MM.1S (cell line): ENCODE measurements at places on chromosomes 2 and 18.

DNA sequence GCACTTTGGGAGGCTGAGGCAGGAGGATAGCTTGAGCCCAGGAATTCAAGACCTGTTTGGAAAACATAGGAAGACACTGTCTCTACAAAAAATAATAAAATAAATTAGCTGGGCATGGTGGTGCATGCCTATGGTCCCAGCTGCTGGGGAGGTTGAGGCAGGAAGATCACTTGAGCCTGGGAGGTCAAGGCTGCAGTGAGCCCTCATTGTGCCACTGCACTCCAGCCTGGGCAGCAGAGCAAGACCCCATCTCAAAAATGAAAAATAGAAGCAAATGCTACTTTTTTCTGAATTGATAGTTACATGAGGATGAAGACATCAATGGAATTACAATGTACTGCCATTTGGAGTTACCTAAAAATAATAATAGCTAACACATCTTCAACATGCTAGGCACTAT lies 31.9 kb downstream of the METTL21A start:
- DNase-seq: no peak

GRCh38 chr2:179646862-179647587 lies 214.4 kb downstream of the ZNF385B start:
- DNase-seq: no peak

- no peak for DNase-seq
These were observed 139.3 kb downstream of the KLHL29 start for GRCh38 chr2:23524261-23524706.

- DNase-seq: no peak
These were observed 74.4 kb upstream of the MAP4K4 start for GRCh38 chr2:101623031-101623521.

GRCh38 chr2:179449010-179449409 lies 184.4 kb upstream of the SESTD1 start:
- no peak for DNase-seq

DNA sequence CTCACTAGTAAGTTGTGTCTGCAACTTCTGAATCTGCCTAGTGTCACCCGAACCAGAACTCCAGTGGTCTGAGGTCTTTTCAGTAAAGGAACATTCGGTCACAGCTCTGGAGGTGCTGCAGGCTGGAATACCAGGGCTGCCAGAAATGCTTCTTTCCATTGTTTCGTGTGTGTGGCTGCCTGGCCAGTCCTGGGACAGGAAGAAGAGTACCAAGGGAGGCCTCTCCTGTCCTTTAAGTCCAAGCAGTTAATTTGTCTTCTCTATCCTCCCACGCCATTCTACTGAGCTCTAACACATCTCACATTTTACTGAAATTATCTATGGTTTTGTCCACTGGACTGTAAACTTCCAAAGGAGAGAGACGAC lies 196.0 kb downstream of the LNPK start:
- DNase-seq: no peak

- DNase-seq: no peak
These were observed 113.4 kb downstream of the RTP5 start for GRCh38 chr2:241982706-241983570.

DNA sequence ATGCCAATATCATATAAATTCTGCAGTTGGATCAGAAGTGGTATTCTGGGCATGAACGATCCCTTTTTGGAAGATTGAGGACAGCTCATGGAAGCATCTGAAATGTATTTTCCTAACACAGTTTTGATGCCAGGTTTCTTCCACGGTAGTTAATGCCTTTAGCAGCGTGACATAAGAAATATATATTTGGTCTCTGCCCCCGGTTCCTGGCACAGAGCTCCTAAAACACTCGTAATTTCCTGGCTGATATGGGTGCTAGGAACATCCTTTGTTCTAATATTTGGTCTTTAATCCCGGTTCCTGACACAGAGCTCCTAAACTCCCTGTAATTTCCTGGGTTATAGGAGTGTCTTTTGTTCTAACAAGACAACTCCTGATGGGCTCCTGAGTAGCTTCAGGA lies 8.2 kb upstream of the CABLES1 start:
- DNase-seq: no peak

DNA sequence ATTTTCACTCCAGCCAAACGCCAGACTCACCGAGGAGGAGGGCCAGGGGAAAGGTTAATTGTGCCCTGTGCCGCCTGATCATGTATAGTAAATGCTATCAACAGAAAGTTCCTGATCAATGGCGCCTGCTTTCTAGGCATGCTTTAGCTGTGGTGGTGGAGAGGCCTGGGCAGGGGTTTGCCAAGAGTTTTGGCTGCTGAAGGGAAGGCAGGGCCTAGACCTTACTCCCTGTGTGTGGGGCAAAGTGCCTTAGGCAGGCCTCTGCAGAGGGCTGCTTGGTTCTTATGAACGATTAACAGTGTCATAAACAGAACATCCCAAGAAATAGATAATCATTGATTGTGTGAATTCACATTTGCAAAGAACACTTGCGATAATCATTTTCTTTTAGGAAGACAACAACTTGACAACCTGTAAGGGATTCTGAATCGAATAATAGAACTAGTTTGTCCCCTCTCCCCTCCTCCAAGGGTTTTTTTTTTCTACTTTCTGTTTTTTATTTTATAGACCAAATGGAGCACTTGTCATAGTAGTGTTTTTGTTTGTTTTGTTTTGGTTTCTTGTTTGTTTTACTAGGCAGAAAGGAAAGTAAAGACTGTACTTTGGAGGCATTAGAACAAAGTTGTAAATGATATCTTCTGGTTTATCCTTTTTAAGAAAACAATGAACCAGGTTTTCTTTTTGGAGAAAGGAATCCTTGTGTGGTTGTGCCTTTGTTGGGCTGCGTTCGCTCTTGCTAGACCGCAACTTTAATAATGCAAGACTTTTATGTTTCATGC lies 6.5 kb downstream of the TSHZ1 start:
- no peak for DNase-seq

DNA sequence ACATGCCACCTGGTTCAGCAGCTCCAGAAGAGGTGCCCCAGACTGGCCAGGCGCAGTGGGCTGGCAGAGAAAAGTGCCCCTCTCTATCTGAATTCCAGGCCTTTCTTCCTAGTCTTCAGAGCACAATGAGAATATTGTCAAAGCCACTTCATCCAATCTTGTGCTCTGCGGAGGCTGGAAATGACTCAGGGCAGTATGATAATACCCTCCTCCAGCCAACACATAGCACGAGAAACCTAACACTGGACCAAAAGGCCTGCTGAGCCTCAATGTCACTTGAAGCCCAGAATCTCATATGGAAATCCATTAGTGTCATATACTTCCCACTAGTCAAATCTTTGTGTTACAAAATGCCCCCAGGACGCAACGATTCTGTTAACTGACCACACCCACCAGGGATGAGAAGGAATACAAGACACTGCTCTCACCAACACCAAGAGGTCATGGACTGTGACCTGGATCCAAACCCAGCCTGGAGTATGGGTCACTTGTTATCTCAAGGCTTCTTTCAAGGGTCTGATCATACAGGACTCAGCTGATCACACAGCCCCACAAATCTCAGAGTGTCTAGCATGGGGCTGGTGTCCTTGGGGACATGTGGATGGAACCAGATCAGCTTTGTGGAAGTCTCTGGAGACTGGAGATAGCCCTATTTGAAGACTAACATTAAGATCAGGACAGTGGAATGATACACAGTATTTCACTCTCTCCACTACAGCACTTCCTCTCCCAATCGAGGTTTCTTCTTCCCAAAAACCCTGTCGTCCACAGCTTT lies 10.1 kb downstream of the KIF3C start:
- DNase-seq: no peak

DNA sequence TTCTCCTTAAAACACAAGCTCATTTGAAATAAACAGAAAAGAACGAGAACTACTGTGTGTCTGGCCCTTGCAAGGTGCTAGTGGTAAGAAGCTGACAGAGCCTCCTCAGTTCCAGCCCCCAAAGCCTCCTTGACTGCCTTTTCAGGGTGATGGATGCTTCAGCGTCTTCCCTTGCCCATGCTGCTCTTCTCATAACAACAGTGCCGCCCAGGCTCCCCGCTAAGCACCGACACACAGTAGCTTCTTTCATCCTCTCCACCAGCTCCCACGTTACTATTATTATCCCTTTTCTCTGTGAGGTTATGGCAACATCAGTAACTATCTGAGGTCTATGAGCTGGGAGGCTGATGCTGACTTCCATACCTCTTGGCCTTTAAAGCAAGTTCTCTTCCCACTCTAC lies 418.6 kb downstream of the TSN start:
- DNase-seq: no peak

GRCh38 chr2:75800456-75800855 lies 89.7 kb upstream of the GCFC2 start:
- DNase-seq: peak; percentile 34

DNA sequence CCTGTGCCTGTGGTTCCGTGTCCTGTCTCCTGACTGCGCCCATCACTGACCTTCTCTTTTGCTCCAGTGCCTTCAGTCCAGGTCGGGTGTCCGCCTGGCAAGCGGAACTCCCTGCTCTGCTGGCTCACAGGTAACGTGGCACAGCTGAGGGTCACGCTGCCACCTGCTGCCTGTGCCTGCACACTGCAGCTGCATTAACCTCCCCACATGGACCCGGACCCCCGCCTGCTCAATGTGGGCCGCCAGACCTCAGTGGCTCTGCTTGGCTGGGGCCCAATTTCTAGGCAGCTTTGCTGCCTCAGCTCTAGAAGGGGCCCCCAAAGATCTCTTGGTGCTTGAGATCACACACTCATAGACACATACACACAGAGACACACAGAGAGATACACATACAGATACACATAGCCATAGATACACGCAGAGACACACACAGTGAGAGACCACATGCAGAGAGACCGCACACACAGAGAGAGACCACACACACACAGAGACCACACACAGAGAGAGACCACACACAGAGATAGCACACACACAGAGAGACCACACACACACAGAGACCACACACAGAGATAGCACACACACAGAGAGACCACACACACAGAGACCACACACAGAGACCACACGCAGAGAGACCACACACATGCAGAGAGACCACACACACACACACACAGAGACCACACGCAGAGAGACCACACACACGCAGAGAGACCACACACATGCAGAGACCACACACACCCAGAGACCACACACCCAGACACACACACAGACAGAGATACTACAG lies 14.9 kb upstream of the CNNM3 start:
- no peak for DNase-seq

- no peak for DNase-seq
These were observed 191.5 kb upstream of the PARD3B start for GRCh38 chr2:204353823-204354222.

DNA sequence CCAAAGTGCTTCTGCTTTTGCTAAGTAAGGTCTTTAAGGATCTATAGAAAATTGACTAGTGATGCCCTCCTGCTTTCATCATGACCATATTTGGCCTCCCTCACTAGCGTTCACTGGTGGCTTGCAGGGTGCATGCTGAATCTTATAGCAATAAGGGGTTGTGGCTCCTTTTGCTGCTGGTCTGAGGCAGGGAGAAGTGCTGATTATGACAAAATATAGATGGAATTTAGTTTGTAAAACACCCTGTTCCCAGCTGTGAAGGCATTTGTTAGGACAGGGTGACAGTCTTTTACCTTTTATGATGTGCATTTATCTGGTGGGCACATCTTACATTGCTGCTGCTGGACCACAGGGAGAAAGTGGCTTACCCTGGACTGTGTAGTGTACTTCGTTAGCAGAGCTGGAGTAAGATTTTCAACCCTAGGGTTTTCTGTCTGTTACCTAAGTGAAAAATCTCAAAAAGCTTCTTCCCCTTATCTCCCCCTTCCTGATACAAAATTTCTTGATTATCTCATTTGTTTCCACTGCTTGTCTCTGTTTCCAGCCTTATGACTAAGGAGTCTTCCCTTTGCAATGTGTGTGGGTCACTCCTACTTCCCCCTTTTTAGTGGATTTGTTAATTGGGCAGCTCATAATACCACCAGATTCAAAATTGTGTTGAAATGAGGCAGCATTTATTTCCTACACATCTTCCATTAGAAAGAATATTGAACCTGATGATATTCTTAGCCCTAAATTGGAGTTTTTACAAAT lies 21.2 kb upstream of the RPL37A start:
- no peak for DNase-seq

DNA sequence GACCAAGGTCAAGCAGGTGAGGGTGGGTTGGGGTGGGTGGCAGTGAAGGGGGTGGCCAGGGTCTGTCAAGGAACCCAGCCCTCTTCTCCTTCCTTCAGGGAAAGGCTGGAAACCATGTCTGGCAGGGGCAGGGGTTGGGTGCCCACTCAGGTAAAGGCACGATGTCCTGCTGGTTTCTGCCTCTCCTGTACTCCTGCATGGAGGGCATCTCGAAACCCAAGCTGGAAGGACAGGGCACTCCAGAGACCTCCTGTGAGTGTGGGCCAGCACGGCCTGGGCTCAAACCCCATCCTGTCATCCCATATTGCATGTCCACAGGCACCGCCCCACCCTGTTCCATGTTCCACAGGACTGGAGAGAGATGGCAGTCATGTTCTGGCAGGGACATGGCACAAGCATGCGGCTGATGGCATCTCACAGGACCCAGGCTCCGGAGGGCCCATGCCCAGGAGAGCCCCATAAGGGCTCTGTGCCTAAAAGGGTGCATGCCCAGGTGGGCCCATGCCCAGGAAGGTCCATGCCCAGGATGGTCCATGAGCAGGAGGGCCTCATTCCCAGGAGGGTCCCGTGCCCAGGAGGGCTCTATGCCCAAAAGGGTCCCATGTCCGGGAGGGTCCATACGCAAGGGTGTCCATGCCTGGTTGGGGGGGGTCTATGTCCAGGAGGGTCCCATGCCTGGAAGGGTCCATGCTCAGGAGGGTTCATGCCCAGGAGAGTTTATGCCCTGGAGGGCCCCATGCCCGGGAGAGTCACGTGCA lies 6.4 kb downstream of the GPR35 start:
- no peak for DNase-seq

GRCh38 chr2:219631406-219631891 lies 4.0 kb downstream of the SLC4A3 start:
- no peak for DNase-seq

DNA sequence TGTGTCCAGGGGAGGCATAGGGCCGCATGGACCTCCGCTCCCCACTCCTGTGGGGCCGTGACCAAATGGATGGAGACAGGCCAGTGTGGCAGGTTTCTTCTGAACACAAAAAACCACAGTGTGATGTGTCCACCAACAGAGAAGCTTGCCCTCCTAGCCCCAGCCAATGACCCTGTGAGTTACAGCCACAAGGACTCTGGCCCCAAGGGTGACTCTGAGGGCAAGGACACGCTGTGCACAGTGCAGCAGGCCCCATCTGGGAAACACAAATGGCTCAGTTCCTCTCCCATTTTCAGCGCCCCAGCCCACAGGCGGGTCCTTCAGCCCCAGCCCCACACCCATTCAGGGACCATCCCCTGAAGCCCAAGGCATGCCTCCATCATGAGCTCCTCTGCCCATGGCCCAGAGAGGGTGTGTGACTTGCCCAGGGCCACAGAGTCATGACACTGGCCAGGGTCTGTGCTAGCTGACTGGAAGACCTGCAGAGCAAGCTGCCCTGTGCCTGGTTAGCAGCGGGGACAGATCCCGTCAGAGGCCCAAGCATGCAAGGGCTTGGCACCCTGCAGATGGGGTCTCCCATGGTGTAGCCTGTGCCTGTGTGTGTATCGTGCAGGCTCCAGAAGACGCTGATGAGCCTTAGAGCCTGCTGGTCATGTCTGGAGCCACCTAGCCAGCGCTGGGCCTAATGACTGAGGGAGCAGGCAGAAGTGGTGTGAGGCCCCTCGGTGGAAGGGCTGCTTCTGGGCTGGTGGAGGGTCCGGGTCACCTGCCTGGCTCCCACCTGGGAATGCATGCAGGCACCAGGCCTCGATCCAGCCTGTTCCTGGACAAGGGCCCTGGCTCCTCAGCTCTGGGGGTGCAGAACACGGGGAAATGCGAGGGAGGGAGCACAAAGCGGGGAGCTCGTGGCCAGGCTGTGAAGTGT lies 47.7 kb downstream of the HS6ST1 start:
- no peak for DNase-seq
